ENCODE measurements at places on chromosomes 16 and 17.

DNA sequence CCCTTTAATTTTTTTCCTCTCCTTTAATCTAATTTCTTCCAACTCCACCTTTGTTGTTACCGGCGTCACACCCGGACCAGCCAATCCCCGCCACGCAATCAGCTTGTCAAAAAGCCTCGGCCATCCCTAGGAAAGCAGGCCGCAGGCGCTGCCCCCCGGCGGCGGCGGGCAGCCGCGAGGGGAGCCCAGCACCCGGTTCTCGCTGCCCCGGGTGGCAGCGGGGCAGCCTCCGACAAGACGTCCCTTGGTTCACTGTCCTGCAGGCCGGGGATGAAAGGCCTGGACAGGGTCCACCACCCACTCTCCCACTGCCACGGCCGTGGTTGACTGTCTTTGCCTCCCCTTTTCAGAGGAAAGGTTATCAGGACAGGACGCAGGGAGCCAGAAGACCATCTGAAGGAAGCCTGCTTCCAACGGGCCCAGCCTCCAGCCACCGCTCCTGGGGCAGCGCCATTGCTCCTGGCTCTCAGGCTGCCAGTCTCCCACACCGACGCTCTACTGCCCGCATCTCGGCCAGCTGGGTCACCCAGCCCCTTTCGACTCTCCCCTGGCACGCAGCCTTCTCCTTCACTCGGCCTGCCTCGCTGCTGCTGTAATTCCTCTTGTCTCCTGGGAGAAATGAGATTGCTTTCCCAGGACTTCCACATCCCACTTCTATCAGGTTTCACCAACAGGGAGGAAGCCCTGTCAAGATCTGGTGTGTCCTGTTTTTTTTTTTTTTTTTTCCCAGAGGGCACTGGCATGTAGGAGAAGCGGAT, 2.8 kb upstream of the UBTF start:
- peak; percentile 45 for DNase-seq

GRCh38 chr17:8116776-8117175, 1.5 kb downstream of the ALOXE3 start:
- no peak for DNase-seq

DNA sequence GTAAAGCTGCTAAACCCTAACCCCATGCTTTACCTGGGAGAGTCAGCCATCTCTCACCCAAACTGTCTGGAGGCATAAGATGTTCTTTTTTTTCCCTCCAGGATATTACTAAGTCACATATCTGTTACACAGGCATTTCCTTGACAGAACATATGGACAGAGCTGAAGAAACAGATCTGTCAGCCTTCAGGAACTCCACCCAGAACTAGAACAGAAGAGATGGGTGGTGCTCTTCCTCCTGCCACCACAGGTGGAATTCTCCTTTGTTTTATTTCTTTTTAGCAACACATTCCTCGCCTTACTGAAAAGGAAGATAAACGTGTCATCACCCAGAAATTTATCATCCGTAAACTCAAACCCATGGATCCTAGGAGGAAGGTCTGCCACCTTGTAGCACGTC, 8.8 kb downstream of the MYCBPAP start:
- DNase-seq: no peak

- no peak for DNase-seq
These were observed 40.7 kb downstream of the COTL1 start for GRCh38 chr16:84577034-84577803.

Measured in large intestine (tissue), 12 donors.